ENCODE measurements at places on chromosomes 4 and X. TPM values are rescaled to one million over a fixed set of nuclear protein-coding genes. Genes with fewer than 3 reads are reported as not detected.

The NEUROG2 gene
- total RNA-seq, result not detected

The NEXMIF gene
- 2.2 TPM for total RNA-seq

The PPP1R3F gene
- 11.6 TPM for total RNA-seq

The NALF2 gene
- total RNA-seq, result 0.87 TPM

The UGT2B17 gene
- total RNA-seq, result not detected

The CASP6 gene
- 12.0 TPM for total RNA-seq

The KIF4A gene
- 0.47 TPM for total RNA-seq

The CDKL2 gene
- total RNA-seq, result 0.42 TPM

The SCML2 gene
- 3.3 TPM for total RNA-seq

The LEF1 gene
- 28.8 TPM for total RNA-seq

The FGD1 gene
- 6.9 TPM for total RNA-seq

The NDUFC1 gene
- 55.1 TPM for total RNA-seq

The IL3RA gene
- 2.5 TPM for total RNA-seq

The MAGEB10 gene
- not detected for total RNA-seq

The ZNF711 gene
- 33.3 TPM for total RNA-seq

The ATP7A gene
- total RNA-seq, result 20.9 TPM

The GPR143 gene
- 1.9 TPM for total RNA-seq

The ADH7 gene
- total RNA-seq, result not detected

The GPR82 gene
- 0.41 TPM for total RNA-seq

The NUP62CL gene
- 4.9 TPM for total RNA-seq

The LIMCH1 gene
- total RNA-seq, result 94.3 TPM

The GPC3 gene
- total RNA-seq, result 48.5 TPM

The CNGA1 gene
- total RNA-seq, result 1.2 TPM

The ASMT gene
- 0.43 TPM for total RNA-seq

The PASD1 gene
- not detected for total RNA-seq

Data from adrenal gland (tissue), 19 donors.